Left kidney (tissue), 8 donors: ENCODE measurements at places on chromosomes 12 and 14. TPM values are rescaled to one million over a fixed set of nuclear protein-coding genes. Genes with fewer than 3 reads are reported as not detected.

Gene TTC8
- polyA plus RNA-seq, result 47.2 TPM

Gene POP5
- polyA plus RNA-seq, result 65.0 TPM

Gene KRT3
- polyA plus RNA-seq, result not detected

Gene ALX1
- polyA plus RNA-seq, result 26.5 TPM

Gene KRT75
- not detected for polyA plus RNA-seq
